ENCODE measurements at places on chromosomes 12 and 14. TPM values are rescaled to one million over a fixed set of nuclear protein-coding genes. Genes with fewer than 3 reads are reported as not detected.
A peak's percentile ranks its signal among the peaks of the same experiment; 100 is the strongest.

CIROP gene
- total RNA-seq: not detected

DNA sequence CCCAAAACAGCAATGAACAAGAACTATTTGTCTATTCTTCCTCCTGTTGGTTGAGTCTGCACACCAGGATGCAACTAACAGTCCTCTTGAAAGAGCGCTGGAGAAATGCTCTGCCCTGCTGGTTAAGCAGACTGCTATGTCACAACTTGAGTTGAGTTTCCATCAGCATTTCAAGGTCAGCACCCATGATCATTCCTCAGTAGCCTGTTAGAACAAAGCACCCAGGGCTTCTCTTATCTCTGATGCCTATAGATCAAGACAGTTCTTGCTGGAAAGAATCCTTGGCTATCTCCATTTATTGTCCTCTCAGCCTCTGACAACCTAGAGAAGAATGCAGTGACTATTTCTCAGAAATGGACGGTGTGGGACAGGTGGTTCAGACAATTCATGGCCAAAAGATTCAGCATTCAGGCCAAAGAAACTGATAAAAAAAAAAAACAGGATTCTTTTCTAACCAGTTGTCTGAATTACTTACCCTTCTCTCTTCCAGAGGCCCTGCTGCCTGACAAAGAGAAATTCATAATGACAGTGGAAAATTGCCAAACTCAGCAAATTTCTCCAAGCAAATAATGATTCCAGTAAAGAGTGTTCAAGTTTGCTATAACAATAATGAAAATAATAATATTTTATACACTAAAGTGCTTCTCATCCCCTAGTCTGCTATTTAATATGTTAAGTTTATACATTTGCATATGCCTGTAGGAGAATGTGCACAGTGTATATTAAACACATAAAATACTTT is 306.7 kb downstream of the EMP1 start:
- no peak for DNase-seq

DNA sequence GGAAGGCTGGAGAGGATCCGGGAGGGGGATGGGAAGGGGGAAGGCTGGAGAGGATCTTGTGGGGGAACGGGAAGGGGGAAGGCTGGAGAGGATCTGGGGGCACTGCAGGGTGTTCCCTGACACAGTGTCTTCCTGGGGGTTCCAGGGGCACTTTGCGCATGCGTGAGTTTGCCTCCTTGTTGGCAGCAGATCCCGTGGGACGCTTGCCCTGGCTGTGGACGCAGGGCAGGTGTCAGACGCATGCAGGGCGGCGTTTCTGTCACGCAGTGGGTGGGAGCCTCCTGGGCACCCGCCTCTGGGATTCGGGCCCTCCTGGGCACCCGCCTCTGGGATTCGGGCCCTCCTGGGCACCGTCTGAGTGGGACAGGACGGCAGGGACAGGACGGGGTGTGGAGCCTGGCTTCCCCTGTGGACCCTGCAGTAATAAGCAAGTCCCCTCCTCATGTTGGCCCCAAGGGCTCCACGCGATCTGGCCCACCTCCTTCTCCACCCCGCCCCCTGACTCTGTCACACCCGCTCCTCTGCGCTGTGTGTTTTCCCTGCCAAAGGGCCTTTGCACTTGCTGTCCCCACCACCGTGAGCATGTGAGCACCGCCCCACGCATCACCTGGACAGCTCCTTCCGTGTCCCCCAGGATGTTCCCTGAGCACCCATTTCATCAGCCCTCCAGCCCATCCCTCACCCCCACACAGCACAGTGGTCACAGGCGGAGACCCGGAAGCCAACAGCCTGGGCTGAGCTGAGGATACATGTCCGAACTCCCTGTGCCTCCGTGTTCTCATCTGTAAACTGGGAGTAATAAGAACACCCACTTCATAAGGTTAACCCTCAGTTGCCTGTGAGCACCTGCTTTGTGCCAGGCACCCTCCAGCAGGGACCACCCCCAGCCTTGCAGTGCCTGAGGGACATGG is 4.4 kb downstream of the MMP17 start:
- no peak for DNase-seq

- no peak for DNase-seq
Observed at GRCh38 chr14:56185992-56186391, 67.8 kb downstream of the PELI2 start.

BHLHE41 gene
- not detected for total RNA-seq

DNA sequence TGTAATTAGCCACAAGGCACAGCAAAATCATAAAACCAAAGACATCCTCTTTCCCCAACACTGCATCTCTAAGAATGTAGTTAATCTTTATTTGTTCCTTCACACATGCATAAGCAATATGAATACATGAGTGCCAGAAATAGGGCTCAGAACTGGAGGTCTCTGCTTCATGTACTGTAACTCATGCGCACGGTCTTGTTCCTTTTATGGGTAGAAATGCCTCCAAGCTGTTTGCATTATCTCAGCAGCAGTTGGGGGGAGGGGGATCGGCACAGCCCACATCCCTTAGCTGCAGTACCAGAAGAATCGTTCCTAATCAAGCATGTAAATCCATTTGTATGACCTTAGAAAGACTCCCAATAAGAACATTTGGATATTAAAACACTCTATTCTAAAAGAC is 20.0 kb downstream of the RHOJ start:
- DNase-seq: no peak

NUDT4 gene
- total RNA-seq: 93.4 TPM

GRCh38 chr12:84305144-84305543 is 607.5 kb downstream of the SLC6A15 start:
- DNase-seq: no peak

DNA sequence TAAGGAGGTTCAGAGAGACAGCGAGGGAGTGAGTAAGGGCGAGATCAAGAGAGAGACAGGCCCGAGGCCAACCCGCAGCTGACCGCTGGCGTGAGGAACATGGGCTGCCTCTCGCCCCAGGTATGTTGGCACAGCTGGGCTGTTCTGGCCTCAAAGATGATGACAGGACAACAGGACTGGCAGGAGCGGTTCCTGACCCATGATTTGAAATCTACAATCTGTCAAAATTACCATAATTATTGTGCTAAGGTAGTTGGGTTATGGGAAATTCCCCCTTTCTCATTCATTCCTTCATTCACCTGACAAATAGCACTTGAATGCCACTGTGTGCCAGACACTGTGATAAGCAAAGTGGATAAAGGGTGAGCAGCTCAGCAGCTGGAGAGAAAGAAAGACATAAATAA is 5.1 kb upstream of the ENDOU start:
- no peak for DNase-seq

DNA sequence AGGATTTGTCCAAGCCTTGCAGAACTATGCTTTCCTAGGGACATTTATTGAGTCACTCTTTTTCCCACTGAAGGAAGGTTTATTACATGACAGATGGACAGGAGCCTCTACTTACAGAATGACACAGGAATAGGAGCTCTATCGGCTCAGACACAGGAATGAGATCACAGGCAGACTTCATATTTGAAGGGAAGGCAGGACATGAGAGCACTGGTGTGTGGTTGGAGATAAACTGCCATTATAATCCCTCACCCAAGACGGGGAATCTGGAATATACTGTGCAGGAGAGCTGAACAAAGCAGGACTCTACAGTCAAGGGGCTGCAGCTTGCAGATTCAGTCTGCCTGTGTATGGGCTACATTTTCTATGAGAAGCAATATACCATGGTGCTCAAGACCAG is 26.8 kb upstream of the IL22 start:
- no peak for DNase-seq

GRCh38 chr12:121096199-121096798 is 36.4 kb upstream of the P2RX7 start:
- DNase-seq: no peak

DNA sequence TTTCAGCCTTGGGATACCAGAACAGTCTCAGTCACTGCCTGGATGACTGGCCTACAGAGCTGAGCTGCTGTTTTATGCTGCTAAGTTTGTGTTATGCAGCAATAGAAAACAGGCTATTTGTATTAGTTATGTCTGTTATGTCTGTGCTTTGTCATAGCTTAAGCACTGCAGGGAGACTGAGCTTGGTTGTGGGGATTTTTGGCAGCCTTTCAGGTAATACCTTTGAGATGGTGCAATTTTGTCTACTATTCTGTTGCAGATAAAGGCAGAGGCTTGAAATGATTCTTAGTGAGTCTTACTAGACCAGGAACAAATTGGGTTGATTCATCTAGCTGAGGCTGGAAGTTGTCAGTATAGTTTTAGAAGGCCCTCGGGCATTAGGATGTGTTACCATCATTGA is 201.3 kb upstream of the RBM19 start:
- no peak for DNase-seq

DNA sequence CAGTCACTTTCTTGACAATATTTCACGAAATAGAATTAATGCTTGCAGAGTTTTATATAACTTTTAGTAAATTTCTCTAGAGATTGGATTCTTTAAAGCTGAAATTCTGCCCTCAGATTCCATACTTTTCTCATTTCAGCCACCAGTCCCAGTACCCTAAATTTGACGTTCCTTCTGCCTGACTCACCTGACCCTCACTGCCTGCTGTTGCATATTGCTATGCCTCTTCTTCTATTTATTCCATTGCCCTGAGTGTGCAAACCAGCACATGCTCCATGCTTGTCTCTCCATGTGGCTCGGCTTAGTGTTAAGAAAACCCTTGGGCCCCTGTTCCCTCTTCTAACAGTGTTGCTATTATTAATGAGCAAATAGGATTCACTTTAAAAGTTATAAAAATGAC is 533.3 kb downstream of the LRFN5 start:
- no peak for DNase-seq

- peak; percentile 74 for DNase-seq
Observed at GRCh38 chr14:101707068-101707842, 54.3 kb upstream of the PPP2R5C start.

DNA sequence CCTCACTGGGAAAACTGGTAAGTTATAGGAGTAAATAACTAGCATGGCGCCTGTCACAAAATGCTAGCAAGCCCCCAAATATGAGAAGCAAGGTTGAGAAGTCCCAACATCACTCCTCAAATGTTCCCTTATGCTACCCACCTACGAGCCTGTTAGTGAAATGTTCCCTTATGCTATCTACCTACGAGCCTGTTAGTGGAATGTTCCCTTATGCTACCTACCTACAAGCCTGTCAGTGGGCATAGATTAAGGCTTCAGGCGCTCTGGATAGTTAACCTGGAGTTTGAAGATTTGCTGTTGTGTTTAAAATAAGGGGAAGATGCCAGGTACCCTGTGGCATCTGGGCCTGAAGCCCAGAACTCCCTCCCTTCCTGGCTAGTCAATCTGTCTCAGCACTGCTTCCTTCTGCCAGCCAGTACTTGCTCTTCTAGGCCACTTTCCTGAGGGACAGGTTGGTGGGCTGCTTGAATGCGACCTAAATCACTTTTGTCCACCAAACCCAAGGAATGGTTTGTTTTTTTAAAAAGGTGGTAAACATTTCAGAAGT is 67.1 kb upstream of the SINHCAF start:
- DNase-seq: no peak

- DNase-seq: peak; percentile 85
Observed at GRCh38 chr12:124545508-124546418, 21.6 kb downstream of the NCOR2 start.

ANO2 gene
- not detected for total RNA-seq

DNA sequence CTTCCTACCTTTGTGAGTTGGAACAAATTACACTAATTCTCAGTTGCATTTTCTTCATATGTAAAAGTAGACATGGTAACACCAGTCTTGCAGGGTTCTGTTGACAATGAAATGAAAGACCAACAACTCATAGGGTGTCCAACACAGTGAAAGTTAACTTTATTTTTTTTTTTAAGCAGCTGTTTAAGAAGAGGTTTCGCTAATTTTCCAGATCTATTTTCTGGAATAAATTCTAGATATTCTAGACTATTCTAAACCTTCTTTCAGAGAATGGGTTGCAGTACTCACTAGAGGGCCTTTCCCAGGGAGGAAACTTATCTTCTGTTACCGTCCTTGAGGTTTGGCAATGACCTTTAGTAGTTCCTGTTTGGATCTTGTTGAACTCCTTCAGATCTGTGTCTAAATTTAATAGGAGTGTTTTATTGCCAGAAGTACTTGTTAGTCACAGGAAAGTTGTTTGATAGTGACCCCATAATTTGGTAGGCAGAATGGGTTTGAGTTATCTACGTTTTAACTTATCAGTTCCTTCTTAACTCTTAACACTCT is 2.8 kb upstream of the ART4 start:
- DNase-seq: no peak

- no peak for DNase-seq
Observed at GRCh38 chr14:36971263-36971855, 201.0 kb downstream of the SLC25A21 start.

All from activated T-cell treated with anti-CD3 and anti-CD28 coated beads, Interleukin-2, amount 50 U/mL, for 72 hours (primary cell).